Esophagus muscularis mucosa (tissue), 4 donors: ENCODE measurements at places on chromosomes 6 and 20. TPM values are rescaled to one million over a fixed set of nuclear protein-coding genes. Genes with fewer than 3 reads are reported as not detected.

CST5 gene
- total RNA-seq = not detected

DNA sequence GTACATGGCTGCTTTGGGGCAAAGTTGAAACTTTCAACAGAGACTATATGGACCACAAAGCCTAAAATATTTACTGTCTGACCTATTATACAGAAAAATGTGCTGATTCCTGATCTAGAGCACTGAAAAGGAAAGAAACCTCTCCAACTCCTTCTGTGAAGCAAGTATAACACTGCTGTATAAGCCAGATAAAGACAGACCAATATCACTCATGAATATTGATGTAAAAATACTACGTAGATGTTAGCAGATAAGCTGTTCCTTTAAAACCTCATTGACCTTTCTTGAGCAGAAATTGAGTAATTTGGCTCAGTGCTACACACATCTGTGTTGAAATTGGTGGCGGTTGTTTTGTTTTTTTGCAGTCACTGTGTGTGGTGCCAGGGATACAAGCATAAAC lies 69.9 kb upstream of the HDAC2 start:
- no peak for DNase-seq

DNA sequence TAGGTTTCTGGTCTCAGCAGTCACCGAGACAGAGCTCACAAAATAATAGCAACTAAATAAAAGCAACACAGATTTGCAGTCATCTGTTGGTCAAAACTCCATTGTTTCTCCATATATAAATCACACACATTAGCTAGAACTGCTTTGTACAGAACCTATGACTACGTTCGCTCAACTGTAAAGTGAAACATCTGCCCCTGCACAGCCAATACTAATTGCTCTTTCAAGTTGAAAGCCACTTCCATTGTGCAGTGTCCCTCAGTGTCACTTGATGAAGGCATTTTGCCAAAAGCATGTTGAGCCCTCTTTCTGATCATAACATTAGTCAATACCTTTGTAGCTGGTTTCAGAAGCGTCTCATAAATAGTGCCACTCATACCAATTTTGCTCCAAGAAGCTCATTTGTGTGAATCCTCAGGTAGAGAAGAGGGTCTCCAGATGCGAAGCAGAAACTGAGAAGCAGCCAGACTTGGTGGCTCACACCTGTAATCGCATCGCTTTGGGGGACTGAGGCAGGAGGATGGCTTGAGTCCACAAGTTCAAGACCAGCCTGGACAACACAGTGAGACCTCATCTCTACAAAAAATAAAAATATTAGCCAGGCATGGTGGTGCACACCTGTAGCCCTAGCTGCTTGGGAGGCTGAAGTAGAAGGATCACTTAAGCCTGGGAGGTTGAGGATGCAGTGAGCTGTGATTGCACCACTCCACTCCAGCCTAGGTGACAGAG lies 68.9 kb downstream of the PERP start:
- peak; percentile 74 for DNase-seq

GRCh38 chr6:127868338-127868737 lies 32.5 kb downstream of the THEMIS start:
- no peak for DNase-seq

DNA sequence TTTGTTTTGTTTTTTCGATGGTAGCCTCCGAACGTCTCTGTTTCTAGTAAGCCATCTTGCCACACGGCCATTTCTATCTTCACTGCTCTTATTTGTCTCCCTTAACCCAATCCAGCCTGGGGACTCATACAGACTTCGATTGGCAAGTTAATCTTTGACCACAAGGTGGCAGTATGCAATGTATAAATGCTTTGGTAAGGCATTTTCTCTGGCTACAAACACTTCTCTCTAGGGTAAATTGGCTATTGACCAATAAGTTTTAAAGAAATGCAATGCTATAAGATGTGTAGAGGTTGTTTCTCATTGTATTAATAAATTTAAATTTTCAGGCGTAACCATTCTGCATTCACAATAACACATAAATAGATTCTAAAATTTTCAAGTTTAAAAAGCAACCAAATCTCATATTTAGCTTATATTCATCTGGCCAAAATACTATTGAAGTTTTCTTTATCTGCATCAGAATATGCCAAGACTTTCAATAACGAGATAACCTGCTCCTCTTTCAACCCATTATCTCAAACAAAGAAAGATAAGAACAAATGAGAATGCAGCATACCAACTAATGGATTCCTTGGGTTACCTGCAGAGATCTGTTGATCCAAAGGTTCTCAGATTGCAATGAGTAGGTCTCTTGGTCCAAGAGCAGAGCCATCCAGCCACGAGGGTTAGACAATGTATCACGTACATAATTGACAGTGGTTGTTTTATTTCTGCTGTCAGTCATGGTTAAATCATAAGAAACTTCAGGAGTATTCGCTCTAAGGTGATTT lies 231.9 kb downstream of the PKHD1 start:
- DNase-seq = no peak

DNA sequence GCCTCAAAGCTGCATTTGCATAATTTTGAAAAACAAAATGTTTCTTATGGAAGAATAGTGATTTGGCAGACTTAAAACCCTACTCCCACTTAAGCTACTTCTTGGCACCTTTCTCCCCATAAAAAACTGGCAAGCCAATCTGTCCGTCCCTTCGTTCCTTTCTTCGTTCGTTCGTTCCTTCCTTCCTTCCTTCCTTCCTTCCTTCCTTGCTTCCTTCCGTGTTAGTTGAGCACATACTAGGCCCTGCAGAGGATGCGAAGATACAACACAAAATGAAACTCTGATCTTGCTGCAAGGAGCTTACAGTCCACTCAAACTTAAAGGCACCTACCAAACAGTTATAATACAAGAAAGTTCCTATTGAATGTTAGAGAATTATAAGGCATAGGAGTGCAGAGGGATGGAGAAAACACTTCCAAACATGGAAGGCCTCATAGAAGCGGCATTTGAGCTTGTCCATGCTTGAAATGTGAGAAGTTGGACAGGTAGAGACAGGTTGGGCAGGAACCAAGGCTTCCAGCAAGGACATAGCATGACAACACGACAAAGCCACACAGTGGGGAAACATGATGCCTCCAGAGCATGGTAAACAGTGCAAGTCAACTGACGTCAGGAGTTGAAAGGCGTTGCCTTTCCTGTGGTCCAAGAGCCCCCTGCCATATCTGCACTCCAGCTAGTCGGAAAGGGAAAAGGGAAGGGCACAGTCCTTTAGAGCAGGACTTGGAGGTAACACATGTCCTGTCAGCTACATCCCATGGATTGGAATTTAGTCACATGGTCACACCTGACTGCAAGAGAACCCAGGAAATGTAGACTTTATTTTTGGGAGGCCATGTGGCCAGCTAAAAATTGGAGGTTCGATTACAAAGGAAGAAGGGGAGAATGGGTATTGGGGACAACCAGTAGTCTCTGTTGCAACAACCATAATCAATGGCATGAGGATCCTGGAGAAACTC lies 7.0 kb downstream of the PNPLA1 start:
- no peak for DNase-seq

- DNase-seq = no peak
These were observed 58.4 kb upstream of the ARMH2 start for GRCh38 chr6:24856901-24857670.

ESR1 gene
- 1.7 TPM for total RNA-seq

AKAP12 gene
- total RNA-seq = 215 TPM

- DNase-seq = no peak
These were observed 205.9 kb downstream of the BMP7 start for GRCh38 chr20:57060407-57061050.

DNA sequence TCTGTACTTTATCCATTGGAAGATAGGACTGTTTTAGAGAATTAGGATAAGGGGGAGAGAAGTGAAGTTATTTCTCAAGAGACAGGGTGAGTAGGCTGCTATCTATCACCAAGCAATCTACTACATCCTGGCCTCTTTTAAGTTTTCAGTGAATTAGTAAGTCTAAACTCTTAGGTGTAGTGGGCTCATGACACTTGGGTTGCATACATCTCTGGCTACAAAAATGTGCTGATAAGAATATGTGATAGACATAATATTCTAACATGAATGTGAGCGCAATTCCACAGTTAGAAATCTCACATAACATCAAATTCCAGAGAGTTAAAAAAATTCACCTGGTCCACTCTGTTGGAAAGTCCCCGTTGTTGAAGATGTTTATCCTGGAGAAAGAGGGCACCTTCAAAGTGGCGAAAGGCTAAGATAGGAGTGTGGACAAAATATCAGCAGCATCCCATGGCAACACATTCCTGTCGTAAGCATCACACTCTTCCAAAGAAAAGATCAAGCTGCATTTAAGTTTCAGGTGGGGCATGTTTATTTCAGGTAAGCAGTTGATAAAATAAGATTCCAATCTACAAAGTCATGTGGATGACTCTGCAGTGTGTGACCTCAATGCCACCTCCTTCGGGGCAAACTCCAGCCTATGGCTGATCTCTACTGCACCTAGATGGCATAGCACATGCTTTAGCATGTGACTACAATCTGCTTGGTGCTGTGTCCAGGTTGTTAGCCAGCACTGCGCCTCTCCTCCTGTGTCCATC lies 111.7 kb upstream of the NEDD9 start:
- DNase-seq = no peak

DNA sequence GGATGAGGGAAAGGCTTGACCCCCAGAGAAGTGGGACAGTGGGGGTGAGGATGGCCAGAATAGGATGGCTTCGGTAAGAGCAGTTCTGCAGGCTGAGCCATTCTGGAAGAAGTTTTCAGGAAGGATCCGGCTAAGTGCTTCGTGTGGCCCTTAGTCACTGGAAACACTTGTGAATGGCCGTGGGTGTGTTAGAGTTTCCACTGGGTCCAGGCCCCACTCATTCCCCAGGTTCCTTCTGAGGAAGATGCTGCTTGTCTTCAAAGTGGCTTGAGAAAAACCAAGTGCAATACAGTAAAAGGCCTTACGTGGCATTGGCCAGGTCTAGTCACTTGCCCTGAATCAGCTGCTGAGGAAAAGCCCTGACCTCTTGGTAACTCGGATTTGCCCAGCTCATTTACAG lies 27.9 kb downstream of the MANBAL start:
- DNase-seq = no peak

KIF3B gene
- 28.3 TPM for total RNA-seq

- DNase-seq = no peak
These were observed 32.3 kb downstream of the FOXP4 start for GRCh38 chr6:41578217-41579087.

SLC24A3 gene
- total RNA-seq = 4.6 TPM

DNA sequence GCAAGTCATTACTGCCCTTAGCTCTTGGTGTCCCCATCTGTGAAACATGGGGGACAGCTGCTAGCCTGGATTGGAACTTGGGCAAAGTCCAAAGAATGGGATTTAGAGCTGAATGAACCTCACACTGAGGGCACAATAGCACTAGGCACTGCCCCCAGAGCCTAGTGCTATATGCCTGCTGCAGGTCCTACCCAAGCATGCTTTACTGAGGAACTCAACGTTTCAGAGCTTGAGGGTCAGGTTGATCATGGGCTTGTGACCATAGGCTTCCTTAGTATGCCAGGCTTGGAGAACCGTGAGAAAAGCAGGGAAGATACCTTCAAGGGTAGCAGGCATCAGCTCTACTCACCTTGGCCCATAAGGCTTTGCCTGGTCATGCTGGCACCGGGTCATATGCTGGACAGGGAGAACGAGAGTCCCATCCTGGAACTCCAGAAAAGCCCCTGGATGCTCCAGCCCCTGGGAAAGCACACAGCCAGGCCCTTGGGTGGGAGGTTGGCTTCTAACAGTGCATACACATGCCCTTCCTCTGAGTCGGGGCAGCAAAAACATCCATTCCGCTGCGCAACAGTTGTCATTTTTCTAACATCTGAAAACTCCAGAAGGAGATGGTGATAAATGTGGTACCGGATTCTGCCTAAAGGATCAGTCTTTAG lies 29.7 kb downstream of the EIF2S2 start:
- DNase-seq = no peak

BCL2L1 gene
- total RNA-seq = 165 TPM

DNA sequence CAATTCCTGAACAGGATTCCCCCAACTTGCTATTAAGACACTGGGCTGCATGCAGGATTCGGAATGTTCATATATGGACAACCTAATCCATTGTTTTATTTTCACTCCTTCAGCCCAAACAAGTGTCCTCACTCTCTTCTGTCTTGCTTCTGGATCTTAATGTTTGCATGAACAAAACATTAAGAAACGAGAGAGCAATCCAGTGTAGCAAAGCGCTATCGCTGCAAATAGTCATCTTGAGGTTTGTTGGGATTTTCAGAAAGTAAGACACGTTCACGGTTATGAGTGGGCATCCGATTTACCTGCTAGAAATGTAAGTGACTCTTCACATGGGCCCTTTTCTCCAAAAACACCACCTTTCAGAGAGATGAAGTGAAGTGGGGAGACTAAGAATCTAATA lies 156.4 kb downstream of the MBOAT1 start:
- peak; percentile 75 for DNase-seq

DNA sequence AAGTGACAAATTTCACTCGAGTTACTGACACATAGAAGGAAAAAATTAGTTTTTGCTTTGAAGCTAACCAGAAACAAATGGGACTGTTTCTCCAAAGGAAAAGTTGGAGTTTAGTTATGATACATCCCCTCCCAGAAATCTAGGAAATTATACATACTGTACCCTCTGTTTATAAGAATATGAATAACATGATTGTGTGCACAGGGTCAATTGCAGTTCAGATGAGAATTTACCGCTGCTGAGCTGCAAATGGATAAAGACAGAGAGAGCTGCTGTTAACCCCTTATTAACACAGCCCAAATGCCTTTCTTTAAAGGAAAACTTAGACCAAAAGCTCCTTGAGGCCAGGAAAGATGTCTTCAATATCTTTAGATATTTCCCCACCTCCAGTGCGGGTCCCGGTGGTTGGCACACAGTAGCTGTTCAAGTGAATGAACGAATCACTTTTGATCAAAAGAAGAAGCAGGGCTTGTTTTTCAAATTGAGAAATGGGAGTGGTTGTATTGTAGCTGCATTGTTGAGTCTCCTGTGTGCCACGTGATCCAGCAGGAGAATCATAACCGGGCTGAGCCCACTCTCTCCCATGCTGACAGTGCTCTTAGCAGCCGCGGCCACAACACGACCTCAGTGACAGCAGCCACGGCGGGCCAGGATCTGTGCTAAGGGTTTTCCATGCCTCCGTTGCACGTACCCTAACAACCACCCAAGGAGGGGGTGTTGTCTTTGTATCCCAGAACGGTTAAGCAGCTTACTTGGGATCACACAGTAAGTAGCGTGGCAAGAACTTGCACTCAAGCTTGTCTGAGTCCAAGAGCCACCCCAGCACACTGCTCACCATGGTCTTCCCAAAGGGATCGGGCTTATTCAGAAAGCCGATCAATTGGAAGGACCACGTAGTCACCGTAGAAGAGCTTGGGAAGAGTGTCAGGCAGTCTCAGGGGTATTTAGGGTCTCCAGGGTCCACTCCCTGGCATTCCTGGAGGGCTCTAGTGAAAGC lies 53.5 kb upstream of the BMP6 start:
- no peak for DNase-seq

RAD21L1 gene
- total RNA-seq = not detected

GRCh38 chr20:2815242-2815900 lies 584 bp downstream of the C20orf141 start:
- DNase-seq = no peak

DNA sequence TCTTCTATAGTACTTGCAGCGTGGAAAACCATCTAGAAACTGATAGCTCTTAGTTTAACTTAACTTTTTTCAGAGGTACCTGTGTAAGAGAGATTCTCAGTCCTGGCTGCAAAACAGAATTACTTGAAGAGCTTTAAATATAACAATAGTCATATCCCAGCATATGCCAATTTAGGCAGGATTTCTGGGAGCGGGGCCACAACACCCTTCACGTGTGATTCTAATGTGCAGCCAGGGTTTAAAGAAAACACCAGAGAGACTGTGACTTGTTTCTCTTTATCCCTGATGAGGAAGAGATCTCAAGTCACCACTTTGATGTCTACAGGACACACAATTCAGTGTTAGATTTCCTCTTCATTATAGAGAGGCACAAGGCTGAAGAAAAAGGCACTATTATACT lies 103.7 kb downstream of the PDSS2 start:
- no peak for DNase-seq
